Fibroblast of mammary gland (primary cell): ENCODE measurements at places on chromosomes 5 and 9.

- no peak for DNase-seq
These were observed 77.0 kb upstream of the LRRTM2 start for GRCh38 chr5:138951986-138952735.

GRCh38 chr5:57211039-57211438, 37.2 kb downstream of the GPBP1 start:
- DNase-seq, result no peak

DNA sequence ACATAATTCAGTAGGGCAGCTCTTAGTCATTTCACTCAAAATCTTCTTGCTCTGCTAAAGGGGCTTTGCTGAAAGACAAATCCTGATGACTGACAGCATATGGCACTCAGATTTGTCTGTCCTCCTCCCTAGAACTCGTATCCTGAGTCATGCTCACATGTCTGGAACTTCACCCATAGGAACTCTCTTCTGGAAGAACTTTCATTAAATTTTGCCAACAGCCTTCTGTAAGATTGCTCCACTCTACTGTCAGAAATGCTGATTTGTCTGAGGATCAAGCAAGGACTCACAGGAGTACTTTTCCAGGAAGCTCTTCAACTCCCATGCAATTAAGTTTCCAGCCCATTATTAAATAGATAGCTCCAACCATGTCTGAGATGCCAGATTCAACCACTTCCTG, 59.8 kb upstream of the SNX2 start:
- peak; percentile 74 for DNase-seq

DNA sequence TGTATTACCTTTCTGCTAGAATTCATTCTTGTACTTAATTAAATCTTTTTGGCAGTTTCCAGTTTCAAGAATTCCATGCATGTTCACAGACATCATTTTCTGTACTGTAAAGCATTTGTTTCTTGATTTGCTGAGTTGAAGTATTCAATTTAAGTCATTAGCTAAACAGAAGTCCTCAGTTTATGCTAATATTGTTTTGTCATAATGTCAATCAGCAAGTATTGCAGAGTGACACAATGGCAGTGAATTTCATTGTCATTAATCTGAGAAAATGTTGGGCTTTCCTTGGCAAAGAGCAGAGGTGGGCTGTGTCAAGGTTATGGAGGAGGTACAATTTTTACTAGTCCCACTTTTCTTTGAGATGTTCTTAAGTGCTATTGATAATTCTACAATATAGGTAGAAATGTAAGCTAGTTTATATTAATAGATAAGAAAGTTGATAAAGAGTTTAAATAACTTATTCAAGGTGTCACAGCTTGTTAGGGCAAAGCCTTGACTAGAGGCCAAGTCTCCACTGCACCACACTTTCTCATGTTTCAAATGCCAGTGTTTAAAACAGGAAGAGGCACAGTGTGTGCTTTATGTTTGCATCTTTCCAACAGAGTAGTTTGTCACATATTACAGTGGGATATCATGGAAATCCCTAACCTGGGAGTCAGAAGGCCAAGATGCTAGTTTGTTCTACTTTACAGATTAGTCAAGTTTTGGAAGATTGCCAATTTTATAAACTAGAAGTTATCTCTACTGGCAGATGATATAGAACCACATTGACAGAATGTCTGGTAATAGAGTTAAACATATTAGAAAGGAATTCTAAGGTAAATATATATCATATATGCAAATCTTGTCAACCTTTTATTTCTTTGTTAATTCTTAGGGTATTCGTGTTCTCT, 56.3 kb downstream of the SLF1 start:
- DNase-seq, result peak; percentile 26

DNA sequence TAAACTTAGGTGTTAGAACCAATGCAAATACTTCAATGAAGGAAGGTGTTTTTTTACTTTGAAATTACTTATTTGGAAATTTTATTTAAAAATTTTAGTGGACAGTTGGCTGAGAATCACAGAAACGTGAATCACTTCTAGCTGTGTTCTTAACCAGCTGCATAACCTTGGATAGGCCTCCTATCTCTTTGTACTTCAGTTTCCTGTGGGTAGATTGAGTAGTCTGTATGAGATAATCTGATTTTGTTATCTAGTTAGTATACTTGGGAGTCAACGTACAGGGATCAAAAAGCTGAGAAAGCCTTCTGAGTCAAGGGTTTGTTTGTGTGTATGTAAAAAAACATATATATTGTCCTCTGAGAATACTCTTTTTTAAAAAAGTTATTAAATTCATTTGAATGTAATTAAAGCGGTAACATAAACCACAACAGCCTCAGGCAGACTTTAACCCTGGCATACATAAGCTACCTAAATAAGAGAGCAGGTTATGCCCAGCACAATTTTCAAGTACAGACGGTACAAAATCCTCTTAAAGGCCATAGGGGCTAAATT, 38.1 kb upstream of the ZCCHC7 start:
- peak; percentile 18 for DNase-seq

GRCh38 chr9:6889868-6890267, 132.1 kb downstream of the KDM4C start:
- no peak for DNase-seq

- no peak for DNase-seq
These were observed 142.1 kb downstream of the PLK2 start for GRCh38 chr5:58317808-58318207.

DNA sequence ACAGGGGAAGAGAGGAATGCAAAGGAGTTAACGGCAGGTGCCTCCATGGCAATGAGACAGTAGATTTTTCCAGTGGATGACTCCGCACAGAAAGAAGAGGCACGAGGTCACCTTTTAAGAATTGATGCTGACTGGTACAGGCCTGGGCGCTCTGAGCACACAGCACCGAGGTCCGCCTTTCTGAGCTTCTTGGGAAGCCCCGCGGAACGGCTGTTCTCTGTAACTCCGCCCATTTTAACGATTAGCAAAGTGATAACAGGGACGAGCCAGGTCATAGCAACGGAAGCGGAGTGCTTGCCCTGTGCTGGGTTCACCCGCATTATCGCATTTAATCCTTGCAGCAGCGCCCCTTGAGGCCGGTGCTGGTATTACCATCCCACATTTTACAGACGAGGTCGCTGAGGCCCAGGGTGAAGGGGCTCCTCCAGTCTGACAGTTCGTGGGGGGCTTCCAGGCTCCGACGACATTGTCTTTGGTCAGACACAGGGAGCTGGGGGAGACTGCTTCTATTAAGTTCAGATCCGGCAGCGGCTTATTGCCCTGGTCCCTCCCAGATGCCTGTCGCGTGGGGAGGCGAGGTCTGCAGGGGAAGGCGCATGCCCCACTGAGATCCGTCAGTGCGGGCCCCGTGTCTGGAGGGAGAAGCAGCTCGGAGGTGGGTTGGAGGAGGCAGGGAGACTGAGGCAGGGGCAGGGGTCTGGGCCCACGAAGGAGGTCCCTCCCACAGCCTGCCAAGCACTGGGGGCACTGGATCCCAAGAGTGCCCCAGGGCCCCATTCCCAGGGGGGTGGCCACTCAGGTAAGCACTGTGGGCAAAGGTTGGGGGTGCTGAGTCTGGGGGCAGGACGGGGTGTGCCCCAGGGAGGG, 22.3 kb upstream of the HMCN2 start:
- peak; percentile 41 for DNase-seq

DNA sequence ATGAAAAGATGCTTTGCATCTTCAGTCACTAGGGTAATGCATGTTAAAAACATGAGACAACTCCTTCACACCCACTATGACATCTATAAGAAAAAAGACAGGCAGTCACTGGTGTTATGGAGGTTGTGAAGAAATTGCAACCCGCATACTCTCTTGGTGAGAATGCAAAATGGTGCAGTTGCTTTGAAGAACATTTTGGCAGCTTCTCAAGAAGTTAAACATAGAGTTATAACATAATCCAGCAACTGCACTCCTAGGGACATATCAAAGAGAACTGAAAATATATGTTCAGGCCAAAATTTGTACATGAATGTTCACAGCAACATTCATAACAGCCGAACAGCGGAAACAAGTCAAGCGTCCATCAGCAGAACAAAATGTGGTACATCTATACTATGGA, 46.3 kb upstream of the TBC1D9B start:
- no peak for DNase-seq

DNA sequence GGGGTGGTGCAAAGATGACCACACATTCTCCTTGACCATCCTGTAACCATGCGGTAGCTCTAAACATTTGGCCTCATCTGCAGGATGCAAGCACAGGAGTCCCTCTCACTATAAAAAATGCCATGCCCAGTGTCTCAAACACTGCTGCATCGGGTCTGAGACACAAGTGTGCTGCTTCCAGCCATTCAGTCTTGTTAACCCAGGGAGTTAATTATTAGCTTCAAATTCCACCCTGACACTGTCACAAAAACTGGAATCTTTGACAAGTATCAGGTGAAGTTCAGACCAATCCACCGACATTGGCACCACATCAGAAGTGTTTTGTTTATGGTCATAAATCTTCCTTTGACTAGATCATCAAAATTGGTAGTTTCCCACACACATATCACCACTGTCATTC, 119.1 kb upstream of the RASEF start:
- no peak for DNase-seq
